ENCODE measurements at places on chromosomes 16 and 17.

DNA sequence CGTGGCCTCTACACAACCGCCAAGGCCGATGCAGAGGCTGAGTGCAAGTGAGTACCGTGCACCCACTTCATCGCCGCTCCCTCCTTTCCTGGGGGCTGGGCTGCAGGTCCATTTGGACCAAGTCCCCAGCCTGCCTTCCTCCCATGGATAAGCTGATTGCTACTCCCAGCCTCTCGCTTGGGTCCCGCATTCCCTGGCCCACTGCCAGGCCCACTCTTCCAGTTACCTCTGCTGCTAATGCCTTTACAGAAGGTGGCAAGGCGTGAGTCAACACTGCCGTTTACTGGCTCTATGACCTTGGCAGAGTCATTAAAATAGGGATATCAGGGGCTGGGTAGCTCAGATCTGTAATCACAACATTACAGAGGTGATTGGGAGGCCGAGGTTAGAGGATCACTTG lies 11.2 kb downstream of the SULT1A2 start:
- no peak for DNase-seq

DNA sequence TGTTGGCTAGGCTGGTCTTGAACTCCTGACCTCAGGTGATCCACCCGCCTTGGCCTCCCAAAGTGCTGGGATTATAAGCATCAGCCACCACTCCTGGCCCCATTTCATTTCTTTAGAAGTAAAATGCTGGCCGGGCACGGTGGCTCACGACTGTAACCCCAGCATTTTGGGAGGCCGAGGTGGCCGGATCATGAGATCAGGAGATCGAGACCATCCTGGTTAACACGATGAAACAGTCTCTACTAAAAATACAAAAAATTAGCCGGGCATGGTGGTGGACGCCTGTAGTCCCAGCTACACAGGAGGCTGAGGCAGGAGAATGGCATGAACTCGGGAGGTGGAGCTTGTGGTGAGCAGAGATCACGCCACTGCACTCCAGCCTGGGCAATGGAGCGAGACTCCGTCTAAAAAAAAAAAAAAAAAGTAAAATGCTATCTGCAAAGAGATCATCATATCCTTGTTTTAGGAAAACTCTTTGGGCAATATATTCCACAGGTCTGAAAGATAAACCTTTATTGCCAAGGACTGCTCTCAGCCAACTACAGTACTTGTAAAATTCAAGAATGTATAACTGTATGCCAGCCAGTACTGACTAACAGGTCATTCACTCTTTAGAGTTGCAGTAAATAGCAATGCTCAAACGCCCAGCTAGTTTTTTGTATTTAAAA lies 3.8 kb downstream of the GJC1 start:
- DNase-seq = no peak

DNA sequence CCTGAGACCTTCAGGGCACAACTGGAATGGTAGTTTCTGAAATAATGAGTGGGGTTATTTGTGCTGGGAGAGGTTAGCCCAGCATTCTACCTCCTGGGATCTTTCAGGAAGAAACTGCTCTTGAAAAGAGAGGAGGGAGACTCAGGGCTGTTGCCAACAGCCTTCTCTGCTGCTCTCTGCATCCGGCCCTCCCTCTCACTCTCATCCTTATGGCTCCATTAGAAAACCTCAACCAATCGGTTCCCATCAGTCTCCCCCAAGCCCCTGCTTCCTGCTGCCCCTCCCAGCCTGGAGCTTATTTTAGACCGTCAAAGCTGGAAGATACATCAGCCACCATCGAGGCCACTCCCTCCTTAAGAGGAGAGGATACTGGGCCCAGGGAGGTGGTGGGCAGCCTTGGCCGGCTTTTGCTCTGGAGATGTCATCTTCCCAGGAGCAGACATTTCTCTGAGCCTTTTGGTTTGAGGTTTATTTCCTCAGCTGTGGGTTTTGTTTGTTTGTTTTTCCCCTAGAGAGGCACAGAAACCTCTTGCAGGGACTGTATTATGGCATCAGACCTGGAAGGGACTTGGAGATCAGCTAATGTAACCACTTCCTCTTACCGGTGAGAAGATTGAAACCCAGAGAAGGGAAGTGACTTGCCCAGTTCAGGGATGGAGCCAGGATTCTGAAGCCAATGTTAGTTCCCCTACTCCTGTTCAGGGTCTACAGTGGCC lies 2.7 kb downstream of the MPRIP start:
- peak; percentile 50 for DNase-seq

GRCh38 chr16:6864671-6865070 lies 468.0 kb upstream of the RBFOX1 start:
- DNase-seq = no peak

GRCh38 chr16:20971401-20971800 lies 70.8 kb downstream of the LYRM1 start:
- no peak for DNase-seq

- no peak for DNase-seq
Observed at GRCh38 chr17:75684924-75685323, 17.8 kb downstream of the SAP30BP start.

- DNase-seq = no peak
Observed at GRCh38 chr17:57408071-57408811, 151.9 kb downstream of the MSI2 start.
